ENCODE measurements at places on chromosomes 16 and 17. TPM values are rescaled to one million over a fixed set of nuclear protein-coding genes. Genes with fewer than 3 reads are reported as not detected.

- peak; percentile 27 for DNase-seq
- H3K36me3 ChIP-seq, result peaks cover 38% of the 10 kb centered on the region
- peaks cover 6% of the 10 kb centered on the region for H3K27me3 ChIP-seq
- peaks cover 57% of the 10 kb centered on the region for H3K4me1 ChIP-seq
- H3K27ac ChIP-seq, result peak overlapping the region; percentile 93
Observed at GRCh38 chr17:534071-534691, 180.5 kb downstream of the VPS53 start.

DNA sequence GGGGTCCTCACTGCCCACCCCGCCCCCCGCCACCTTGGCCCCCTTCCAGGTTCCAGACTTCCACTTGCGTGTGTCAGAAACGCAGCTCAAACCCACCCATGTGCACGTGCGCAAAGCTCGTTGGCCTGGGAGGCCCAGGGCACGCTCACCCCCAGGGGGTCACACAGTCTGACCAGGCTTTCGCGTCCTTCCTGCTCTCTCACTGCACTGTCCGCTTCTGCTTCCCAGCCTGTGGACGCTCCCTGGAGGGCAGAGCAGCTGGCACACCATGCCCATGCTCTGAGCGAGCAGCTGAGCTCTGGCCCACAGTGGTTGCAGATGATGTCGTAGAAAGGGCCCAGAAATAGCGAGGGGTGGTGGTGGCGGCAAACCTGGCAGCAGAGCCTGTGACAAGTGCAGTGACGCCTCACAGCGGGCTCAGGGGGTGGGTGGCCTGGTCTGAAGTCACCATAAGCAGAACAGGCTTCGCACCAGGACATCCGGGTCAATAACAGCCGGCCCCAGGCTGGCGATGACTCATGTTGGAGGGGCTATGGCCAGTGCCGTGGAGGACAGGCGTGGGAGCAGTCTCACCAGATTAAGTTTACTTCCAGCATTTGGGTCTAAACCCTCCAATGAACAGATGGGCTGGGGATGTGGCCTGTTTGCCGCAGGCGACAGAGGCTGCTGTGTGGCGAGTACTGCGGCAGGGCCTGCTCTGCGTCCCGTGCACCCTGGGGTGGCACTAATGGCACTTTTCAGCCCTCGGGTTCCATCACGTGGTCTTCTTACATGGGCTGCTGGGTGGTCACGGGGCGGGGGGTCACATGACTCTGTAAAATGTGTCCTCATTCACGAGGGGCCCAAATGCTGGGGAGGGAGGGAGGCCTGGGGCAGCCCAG is 49.0 kb downstream of the NT5M start:
- H3K27ac ChIP-seq, result no peak overlapping the region
- no peaks in the 10 kb centered on the region for H3K4me1 ChIP-seq
- peaks cover 1% of the 10 kb centered on the region for H3K27me3 ChIP-seq
- no peaks in the 10 kb centered on the region for H3K36me3 ChIP-seq
- H3K4me3 ChIP-seq, result no peak overlapping the region

DNA sequence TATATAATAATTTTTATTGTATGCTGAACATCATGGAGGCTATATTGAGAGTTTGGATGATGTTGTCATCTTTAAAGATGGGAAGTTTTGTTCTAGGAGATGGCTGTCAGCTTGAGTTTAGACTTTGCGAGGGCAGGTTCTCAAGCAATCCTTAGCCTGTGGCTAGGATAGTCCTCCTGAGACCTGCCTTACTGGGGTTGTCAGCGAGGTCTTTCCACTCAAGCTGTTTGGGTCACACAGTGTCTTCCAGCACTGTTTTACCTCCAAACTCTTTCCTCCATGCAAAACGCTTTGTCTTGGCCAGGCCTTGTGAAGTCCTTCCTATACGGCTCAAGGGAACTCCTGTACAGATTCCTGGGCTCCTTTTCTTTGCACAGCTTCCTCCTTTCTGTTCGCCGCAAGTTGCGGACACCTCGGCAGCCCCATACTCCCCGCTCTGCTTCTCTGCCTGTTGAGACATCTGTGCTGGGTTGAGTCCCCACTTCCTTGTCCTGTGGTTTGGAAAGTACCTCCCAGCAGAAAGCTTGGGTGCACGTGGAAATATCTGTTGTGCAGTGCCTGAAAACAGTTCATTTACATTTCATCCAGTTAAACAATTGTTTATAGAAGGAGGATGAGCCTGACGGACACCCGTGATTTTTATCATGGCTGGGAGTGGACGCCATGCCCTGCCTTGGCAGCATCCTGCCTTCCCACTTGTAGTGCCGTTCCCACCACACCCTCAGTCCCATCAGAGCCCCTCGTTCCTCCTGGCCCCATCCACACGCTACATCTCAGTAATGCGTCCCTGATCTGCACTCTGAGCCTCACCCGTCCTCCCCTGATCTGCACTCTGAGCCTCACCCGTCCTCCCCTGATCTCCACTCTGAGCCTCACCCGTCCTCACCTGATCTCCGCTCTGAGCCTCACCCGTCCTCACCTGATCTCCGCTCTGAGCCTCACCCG is 55.0 kb upstream of the CBFA2T3 start:
- peaks cover 3% of the 10 kb centered on the region for H3K36me3 ChIP-seq
- no peaks in the 10 kb centered on the region for H3K4me1 ChIP-seq
- H3K4me3 ChIP-seq, result no peak overlapping the region
- DNase-seq, result no peak

DNA sequence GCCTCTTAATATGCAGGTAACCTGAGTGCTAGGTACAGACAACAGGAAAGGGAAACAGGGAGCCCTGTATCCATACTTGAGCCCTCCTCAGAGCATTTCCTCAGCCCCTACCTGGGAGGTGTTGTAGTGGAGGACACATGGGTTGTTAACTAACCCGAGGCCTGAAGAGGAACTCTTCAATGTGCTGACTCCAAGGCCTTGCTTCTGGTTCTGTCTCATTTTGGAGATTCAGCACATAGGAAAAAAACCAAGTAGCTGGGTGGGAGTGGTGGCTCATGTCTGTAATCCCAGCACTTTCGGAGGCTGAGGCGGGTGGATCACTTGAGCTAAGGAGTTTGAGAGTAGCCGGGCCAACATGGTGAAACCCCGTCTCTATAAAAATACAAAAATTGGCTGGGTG is 24.8 kb downstream of the SNX11 start:
- peaks cover 2% of the 10 kb centered on the region for H3K27me3 ChIP-seq
- DNase-seq, result no peak
- H3K36me3 ChIP-seq, result no peaks in the 10 kb centered on the region

Gene CRISPLD2
- 0.54 TPM for total RNA-seq
